ENCODE measurements at places on chromosomes 3 and 15.

DNA sequence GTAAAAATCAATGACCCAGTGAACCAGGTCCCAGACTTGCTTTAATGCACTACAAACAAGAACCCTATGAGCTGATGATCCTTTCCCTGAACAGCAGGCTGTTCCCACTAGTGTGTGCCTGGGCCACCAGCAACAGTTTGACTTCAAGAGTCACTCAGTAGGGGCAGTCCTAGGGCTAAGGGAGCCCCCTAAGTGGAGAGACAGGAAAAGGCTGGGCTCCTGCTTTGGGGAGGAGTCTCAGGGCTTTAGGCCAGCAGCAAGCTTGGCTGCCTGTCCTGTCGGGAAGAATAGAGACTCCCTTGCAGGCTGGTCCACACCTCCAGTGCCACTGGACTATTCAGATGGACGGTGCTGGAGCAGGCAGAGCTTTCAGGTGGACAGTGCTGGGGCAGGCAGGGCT is 29.4 kb upstream of the ADCY5 start:
- H3K4me3 ChIP-seq = no peak overlapping the region
- H3K4me1 ChIP-seq = no peaks in the 10 kb centered on the region
- no peaks in the 10 kb centered on the region for H3K36me3 ChIP-seq
- H3K27me3 ChIP-seq = peaks cover 3% of the 10 kb centered on the region

DNA sequence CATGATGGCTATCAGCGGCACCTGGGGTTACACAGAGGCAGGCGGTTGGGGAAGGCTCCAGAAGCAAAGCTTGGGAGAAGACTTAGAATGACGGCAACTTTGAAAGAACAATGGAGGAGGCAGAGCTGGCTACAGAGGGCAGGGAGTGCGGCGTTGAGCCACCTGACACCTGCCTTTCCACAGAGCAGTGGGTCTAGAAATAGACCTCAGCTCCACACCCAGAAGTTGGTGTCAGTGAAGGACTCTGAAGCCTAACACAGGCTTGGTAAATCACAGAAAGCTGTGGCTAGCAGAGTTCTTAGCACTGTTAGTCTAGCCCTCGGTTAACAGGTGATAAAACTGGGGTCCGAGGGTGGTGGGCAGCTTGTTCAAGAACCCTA is 23.1 kb upstream of the EHD4 start:
- H3K4me3 ChIP-seq = no peak overlapping the region
- H3K27ac ChIP-seq = no peak overlapping the region
- DNase-seq = no peak
- no peaks in the 10 kb centered on the region for H3K4me1 ChIP-seq
- no peaks in the 10 kb centered on the region for H3K36me3 ChIP-seq

DNA sequence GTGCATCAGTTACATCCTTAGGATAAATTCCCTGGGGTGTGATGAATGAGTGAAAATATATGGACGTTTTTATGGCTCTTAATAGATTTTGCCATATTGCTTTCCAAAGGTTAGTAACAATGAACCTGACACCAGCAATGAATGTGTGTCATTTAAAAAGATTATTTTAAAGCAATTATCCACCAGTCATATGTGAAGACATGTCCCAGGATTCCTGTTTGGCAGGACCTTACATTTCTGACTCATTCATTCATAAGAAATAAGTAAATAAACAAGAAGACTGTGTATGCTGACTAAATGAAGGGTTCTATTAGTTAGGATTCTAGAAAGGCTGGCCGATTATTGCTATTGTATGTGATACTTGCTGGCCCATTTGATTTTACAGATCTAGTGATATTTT is 201.5 kb downstream of the SOX2 start:
- DNase-seq = no peak
- H3K36me3 ChIP-seq = no peaks in the 10 kb centered on the region
- no peaks in the 10 kb centered on the region for H3K27me3 ChIP-seq
- no peaks in the 10 kb centered on the region for H3K4me1 ChIP-seq
- H3K4me3 ChIP-seq = no peak overlapping the region

- H3K36me3 ChIP-seq = no peaks in the 10 kb centered on the region
- no peak overlapping the region for H3K27ac ChIP-seq
- no peaks in the 10 kb centered on the region for H3K4me1 ChIP-seq
- no peaks in the 10 kb centered on the region for H3K27me3 ChIP-seq
- H3K4me3 ChIP-seq = no peak overlapping the region
- no peak for DNase-seq
These were observed 150.1 kb downstream of the UACA start for GRCh38 chr15:70613271-70613670.

DNA sequence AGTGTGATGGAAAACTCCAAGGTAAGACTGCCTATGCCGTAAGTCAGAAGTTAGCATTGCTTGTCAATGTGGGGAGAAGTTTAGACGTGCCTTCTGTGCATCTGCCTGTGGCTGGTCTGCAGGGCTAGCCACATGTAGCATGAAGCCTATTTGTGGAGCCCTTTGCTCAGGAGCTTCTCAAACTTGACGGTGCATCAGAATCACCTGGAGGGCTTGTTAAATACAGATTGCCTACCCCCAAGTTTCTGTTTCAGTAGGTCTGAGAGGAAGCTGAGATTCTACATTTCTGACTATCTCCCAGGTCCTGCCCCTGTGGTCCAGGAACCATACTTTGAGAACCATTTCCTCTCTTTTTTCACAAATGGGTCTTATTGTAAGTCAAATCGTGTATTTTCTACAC is 292.1 kb upstream of the TPM1 start:
- no peak for DNase-seq
- no peak overlapping the region for H3K27ac ChIP-seq
- H3K4me3 ChIP-seq = no peak overlapping the region
- peaks cover 7% of the 10 kb centered on the region for H3K4me1 ChIP-seq
- peaks cover 8% of the 10 kb centered on the region for H3K36me3 ChIP-seq

- no peaks in the 10 kb centered on the region for H3K27me3 ChIP-seq
- H3K4me3 ChIP-seq = no peak overlapping the region
- H3K27ac ChIP-seq = no peak overlapping the region
- H3K4me1 ChIP-seq = no peaks in the 10 kb centered on the region
- DNase-seq = no peak
These were observed 21.7 kb upstream of the LRTM1 start for GRCh38 chr3:54949491-54950044.

- peak overlapping the region; percentile 4 for H3K27ac ChIP-seq
- no peak for DNase-seq
- no peaks in the 10 kb centered on the region for H3K27me3 ChIP-seq
These were observed 254.3 kb upstream of the CHRNA7 start for GRCh38 chr15:31776039-31776438.

DNA sequence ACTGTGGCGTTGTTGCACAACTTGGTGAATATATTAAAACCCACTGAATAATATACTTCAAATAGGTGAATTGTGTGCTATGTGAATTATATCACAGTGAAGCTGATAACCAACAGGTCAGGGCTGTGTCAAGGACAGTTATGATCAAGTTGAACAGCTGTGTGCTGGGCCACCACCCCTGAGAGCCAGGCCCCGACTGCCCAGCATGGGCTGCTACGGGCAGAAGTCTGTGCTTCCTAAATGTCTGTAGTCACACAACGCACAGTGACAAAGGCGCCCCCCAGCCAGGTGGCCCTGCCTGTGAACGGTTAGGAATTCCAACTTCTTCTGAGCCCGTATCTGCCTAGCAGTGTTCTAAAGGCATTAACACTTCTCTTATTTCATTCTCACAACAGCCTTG is 32.8 kb downstream of the TKT start:
- peaks cover 3% of the 10 kb centered on the region for H3K4me1 ChIP-seq
- no peak overlapping the region for H3K27ac ChIP-seq
- H3K36me3 ChIP-seq = no peaks in the 10 kb centered on the region
- DNase-seq = no peak

DNA sequence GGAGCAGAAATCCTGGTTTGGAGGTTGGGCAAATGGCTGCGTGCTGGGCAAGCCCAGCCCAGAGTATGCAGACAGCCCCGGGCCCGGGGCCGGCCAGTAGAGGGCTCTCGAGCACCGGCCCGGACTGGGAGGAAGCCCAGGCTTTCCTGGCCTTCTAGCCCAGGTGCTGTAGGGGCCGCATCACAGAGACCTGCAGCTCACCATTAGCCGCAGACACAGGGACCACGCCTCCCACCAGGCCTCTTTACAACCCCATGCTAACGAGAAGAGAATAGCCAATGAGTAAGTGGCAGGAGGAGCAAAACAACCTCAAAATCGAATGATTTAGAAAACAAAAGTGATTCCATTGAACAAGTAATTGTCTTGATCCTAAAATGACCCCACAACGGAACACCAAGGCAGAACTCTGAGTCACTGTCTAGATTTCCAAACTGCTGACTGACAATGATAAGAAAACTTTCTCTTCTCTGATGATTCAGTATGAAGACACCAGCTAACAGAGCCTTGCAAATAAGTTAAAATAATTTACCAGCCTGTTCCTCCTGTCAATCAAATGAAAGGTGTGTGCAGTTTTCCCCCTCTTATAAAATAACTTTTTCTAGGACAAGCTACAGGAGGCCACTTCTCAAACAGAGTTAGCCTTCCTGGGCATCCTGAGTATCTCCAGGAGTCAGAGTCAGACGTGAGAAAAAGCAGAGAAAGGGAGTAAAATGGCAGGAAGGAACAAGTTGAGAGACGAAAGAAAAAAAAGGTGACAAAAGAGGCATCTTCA is 102.2 kb downstream of the DGKG start:
- no peak overlapping the region for H3K27ac ChIP-seq
- DNase-seq = peak; percentile 85
- peaks cover 6% of the 10 kb centered on the region for H3K27me3 ChIP-seq

- DNase-seq = no peak
- no peaks in the 10 kb centered on the region for H3K27me3 ChIP-seq
- no peaks in the 10 kb centered on the region for H3K36me3 ChIP-seq
- no peak overlapping the region for H3K27ac ChIP-seq
- no peak overlapping the region for H3K4me3 ChIP-seq
- no peaks in the 10 kb centered on the region for H3K4me1 ChIP-seq
These were observed 66.0 kb downstream of the MYO1E start for GRCh38 chr15:59306520-59307164.

Data from glutamatergic neuron (in vitro differentiated cells).